Activated CD4-positive, alpha-beta T cell treated with anti-CD3 and anti-CD28 coated beads, Interleukin-10, Interleukin-2, amounts not matched to agents 100 ng/mL and 50 ng/mL, durations not matched to agents 16 hours and 8 hours (primary cell): ENCODE measurements at places on chromosomes 5 and 9.

GRCh38 chr5:30502277-30502676 is 691.2 kb upstream of the CDH6 start:
- no peak for DNase-seq

- DNase-seq: no peak
These were observed 74.2 kb downstream of the CPLANE1 start for GRCh38 chr5:37174928-37175327.

DNA sequence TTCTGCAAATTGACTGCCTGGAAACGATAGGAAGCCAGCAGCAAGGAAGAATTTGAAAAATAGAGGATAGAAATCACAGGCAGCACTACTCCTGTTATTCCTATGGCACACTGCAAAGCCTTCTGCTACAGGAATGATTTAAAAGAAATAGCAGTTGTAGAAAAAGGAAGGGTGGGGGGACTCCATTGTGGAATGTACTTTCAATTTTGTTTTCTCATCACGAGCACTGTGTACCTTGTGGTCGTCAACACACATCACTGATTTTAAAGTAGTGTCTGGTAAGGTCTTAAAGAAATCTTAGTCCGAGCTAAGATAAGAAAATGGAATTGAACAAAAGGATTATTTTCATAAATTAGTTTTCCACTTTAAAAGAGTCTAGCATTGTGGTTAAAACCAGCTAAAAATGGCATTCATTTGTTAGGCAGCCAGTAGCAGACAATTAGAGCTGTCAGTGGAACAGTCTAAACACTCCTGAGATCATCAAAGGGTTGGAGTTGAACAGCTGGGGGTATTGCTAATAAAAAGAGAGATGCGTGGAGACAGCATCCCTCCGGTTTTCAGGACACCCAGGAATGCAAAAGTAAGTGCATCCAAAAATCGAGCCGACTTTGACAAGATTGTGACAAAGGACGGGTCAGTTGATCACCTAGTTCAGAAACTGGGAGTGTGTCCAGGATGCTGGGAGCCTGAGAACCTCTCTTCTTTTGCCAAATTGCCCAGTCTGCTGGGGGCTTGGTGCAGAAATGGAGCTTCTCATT is 97.8 kb upstream of the WWC1 start:
- DNase-seq: no peak

- no peak for DNase-seq
These were observed 3.1 kb upstream of the SLC27A6 start for GRCh38 chr5:128962211-128962610.

DNA sequence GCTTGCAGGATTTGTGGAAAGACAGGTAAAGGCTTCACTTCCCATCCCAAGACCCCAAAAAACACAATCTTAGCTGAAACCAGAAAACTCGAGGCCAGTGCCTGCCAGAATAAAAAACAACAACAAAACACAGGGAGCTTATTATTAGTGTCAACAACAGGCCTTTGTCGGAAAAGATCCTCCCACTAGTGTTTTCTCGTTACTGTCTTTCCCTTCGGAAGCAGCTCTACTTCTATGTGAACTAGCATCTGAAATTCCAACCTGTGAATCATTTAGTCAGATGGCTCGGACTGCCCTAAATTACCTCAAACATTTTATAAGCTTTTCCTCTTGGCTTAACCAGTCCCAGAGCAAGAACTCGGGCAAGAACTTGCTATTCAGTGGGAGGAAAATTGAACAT is 122.2 kb upstream of the GNA14 start:
- DNase-seq: no peak
